Left lung (tissue), 14 donors: ENCODE measurements at places on chromosomes 7 and 10. TPM values are rescaled to one million over a fixed set of nuclear protein-coding genes. Genes with fewer than 3 reads are reported as not detected.

DNA sequence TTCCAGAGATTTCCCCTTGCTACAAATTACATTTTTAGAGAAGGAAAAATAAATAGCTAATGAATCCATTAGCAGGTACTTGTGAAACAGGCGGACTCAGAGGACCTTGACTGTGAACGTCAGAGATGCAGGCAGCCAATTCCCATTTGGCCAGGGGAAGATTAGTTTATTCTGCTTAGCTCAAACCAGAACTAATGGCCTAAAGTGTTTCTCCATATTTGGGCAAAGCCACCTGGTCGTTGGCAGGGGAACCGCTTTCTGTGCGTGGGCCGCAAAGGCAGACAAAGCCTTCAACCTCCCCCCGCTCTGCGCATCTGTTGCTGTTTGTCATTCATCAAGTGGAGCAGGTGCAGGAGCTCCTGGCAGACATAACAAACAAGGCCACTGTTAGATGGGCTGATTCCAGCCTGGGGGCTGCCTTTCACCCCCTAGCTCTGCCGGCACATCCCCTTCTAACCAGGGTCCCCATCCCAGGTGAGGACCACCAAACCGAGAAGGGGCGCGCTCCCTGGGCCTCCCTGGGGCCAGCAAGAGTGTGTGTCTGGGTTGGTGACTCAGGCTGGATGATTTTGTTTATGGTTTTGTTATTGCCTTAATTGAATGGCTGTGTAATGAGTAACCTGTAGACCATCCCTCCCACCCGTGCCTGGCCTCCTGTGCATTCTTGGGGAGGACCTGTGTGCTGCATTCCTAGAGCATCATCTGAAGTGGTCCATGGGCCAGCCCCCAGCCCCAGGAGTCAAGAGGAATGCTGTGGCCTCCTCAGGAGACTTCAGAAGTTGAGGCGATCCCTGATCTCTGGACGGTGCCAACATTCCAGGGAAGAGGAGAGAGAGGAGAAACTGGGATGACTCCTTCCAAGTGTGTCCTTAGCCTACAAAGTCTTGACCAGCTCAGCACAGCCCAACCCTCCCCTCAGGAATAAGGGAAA is 14.5 kb upstream of the CPA1 start:
- no peaks in the 10 kb centered on the region for H3K27me3 ChIP-seq
- no peaks in the 10 kb centered on the region for H3K36me3 ChIP-seq
- no peak overlapping the region for H3K27ac ChIP-seq
- DNase-seq, result peak; percentile 6

DNA sequence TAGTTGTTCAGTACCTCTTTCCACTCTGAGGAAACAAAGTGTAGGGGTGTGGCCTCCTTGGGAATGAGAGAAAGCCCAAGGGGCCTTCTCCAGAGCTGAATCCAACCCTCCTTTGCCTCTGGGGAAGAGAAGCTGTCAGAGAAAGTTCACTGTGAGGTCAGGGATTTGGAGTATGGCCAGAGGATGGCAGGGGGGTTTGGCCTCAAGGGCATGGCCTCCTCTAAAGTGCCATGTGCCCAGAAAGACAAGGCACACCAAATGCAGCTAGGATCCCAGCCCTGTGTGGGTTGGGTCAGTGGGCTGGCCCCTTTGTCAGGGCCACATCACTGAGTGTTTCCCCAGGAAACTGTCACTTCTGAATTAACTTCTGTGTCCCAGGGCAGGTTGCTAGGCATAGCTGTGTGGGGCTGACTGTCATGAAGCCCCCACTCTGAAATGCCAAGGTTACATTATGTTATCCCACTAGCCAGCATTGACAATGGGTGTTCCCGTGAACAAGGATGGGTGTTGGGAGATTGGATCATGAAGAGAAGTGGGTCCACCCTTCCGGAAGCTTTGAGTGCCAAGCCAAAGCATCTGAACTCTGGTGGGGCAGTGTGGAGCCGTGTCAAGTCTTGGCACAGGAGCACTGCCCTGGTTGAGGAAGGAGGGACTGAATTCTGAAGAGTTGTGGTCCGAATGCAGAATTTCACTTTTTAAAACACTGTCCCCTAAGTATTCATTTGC is 123.3 kb downstream of the ZMIZ1 start:
- no peaks in the 10 kb centered on the region for H3K27me3 ChIP-seq
- H3K4me1 ChIP-seq, result peaks cover 27% of the 10 kb centered on the region
- no peaks in the 10 kb centered on the region for H3K36me3 ChIP-seq
- no peak overlapping the region for H3K4me3 ChIP-seq
- H3K27ac ChIP-seq, result peak overlapping the region; percentile 51

DNA sequence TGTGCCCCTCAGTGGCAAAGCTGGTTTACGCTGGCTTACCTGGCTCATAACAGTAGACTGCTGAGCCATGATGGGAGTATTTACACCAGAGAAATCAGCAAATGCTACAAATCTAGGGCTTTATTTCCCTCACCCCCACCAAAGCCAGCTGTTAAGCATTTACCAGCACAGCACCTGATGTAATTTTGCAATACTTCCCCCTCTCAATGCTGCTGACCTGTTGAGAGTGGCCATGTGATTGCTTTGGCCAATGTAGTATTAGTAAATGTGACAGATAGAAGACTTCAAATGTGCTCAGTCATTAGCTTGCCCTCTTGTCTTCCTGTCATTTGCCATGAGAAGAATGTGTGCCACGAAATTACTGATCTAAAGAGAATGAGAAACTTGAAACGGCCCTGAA is 46.6 kb downstream of the HERPUD2 start:
- H3K27me3 ChIP-seq, result no peaks in the 10 kb centered on the region
- peak overlapping the region; percentile 54 for H3K27ac ChIP-seq
- H3K36me3 ChIP-seq, result peaks cover 14% of the 10 kb centered on the region
- no peak overlapping the region for H3K4me3 ChIP-seq
- no peak for DNase-seq

DNA sequence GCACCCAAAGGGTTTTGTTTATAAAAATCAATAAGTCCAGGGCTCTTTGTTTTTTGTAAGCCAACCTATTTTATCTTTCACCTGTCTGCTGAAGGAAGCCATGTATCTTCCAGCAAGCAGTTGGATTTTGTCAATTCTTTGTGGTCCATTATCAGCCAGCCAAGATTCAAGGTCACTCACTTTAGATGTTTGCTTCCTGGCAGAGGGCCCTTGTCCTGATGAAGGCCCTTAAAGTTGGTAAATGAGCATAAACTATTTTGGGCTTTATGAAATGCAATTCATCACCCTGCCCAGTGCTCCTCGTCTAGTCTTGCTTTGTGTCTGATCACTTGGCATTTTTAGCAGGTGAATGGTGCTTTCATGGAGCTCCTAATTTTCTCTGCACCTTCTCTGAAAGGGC is 1004.2 kb downstream of the GRID1 start:
- DNase-seq, result no peak
- no peak overlapping the region for H3K4me3 ChIP-seq
- H3K36me3 ChIP-seq, result no peaks in the 10 kb centered on the region

DNA sequence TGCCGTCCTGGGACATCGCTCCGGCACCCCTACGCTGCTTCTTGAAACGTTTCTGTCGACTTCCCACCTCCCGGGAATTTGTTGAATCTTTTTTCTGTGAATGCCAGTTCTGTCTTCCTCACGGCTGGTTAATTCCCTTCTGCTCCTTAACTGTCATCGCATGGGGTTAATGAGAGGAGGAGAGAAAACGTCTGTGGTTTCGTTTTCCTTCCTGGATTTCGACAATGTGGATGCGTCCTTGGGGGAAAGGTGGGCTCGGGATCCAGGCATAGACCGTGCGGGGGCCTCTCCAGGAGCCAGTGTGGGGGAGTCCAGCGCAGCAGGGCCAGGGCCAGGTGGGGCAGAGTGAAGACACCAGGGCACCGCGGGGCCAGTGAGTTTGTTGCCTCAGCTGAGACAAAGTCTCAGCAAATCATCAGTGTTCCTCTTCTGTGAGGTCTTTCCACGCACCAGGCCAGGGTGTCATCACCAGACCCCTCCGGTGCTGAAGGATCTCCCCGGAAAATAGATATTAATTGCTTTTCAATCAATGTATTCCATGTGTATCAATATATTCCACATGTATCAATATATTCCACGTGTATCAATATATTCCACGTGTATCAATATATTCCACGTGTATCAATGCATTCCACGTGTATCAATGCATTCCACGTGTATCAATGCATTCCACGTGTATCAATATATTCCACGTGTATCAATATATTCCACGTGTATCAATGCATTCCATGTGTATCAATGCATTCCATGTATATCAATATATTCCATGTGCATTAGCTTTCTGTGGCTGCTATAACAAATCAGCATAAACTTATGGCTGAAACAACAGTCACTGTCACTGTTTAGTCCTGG is 33.7 kb upstream of the CFAP46 start:
- no peaks in the 10 kb centered on the region for H3K4me1 ChIP-seq
- H3K27me3 ChIP-seq, result no peaks in the 10 kb centered on the region
- no peak overlapping the region for H3K4me3 ChIP-seq
- H3K27ac ChIP-seq, result no peak overlapping the region
- H3K36me3 ChIP-seq, result no peaks in the 10 kb centered on the region
- DNase-seq, result no peak

- no peaks in the 10 kb centered on the region for H3K36me3 ChIP-seq
- no peak overlapping the region for H3K4me3 ChIP-seq
- H3K27me3 ChIP-seq, result no peaks in the 10 kb centered on the region
- H3K27ac ChIP-seq, result no peak overlapping the region
- no peak for DNase-seq
- H3K4me1 ChIP-seq, result peaks cover 7% of the 10 kb centered on the region
Observed at GRCh38 chr10:5460468-5461202, 38.7 kb downstream of the CALML5 start.

DNA sequence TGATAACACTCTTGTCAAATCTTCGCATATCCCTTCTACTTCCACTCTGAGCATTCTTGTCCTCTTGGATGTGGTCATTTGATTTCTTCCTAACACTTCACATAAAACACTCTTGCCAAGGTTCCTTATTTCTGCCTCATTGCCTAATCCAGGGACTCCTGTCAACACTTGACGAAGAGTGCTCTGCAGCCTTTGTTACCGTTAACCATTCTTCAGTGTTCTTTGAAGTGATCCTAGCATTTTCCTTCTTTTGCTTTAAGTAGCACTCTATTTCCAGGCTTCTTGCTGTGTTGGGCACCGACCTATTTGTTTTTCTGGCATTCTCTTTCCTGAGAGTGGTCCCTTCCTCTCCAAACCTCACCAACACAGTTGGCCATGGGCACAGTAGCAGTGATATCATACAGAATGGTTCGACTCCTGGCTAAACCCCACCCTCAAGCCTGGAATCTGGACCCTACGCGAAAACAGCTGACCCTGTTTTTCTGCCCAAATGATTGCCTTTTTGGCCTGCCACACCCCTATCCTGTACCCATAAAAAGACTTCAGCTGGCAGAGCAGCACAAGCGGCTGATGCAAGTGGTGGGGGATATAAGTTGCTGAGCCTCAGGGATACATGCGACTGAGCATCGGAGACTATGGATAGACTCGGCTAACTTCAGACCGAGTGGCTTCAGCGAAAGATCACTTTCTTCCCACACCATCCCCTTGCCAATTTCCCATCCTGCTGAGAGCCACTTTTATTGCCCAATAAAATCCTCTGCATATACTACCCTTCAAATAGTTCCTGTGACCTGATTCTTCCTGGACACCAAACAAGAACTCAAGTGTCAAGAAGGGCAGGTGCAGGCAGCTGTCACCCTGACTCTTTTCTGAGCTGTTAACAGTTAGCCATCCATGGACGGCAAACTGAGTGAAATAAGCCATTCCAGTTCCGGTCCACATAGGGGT is 820.6 kb downstream of the CCSER2 start:
- peak overlapping the region; percentile 53 for H3K27ac ChIP-seq
- H3K4me1 ChIP-seq, result no peaks in the 10 kb centered on the region
- no peak overlapping the region for H3K4me3 ChIP-seq
- H3K36me3 ChIP-seq, result no peaks in the 10 kb centered on the region
- DNase-seq, result peak; percentile 24

DNA sequence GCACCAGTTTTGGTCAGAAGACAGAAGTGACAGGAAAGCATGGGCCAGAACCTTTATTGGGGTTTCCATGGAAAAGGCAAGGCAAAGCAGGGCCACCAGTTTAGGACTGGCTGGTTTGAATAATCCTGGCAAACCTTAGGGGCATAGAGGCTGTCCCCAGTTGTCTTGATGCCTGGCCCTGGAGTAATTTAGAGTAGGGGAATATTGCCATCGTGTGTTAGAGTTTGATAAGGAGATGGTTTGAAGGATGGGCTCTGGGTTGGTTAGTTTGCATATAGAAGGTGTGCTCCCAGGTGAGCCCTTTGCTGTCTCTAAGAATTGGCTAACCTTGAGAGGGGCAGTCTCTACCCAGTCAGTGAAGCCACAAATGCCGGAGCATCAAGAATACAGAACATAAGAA is 79.6 kb downstream of the ZNF777 start:
- H3K4me3 ChIP-seq, result no peak overlapping the region
- no peaks in the 10 kb centered on the region for H3K27me3 ChIP-seq
- no peak overlapping the region for H3K27ac ChIP-seq
- H3K4me1 ChIP-seq, result no peaks in the 10 kb centered on the region
- no peak for DNase-seq

DNA sequence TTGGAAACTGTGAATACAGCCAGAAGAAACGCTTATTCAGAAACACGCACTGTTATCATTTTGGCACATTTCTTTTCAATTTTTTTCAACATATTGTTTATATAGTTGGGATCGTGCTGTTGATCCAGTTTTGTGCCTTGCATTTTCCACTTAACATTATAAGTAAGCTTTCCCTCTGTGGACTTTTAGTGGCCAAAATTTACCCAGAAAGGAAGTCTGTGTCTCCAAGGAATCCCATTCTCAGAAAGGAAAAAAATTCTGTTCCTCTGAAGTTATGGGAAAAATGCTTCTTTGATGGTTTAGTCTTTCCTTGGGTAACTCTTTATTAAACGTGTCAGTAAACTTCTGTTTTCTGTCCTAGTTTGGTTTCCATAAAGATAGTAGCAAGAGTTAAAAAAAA is 280.0 kb downstream of the REEP3 start:
- H3K36me3 ChIP-seq, result no peaks in the 10 kb centered on the region
- H3K27ac ChIP-seq, result no peak overlapping the region
- H3K4me3 ChIP-seq, result no peak overlapping the region
- DNase-seq, result no peak
- H3K27me3 ChIP-seq, result no peaks in the 10 kb centered on the region

GRCh38 chr10:92681306-92681834 is 8.4 kb upstream of the HHEX start:
- no peaks in the 10 kb centered on the region for H3K27me3 ChIP-seq
- no peaks in the 10 kb centered on the region for H3K36me3 ChIP-seq
- H3K27ac ChIP-seq, result no peak overlapping the region
- no peak for DNase-seq
- no peaks in the 10 kb centered on the region for H3K4me1 ChIP-seq

GRCh38 chr7:86904949-86905834 is 154.3 kb downstream of the ELAPOR2 start:
- H3K4me3 ChIP-seq, result no peak overlapping the region
- H3K4me1 ChIP-seq, result no peaks in the 10 kb centered on the region
- H3K27ac ChIP-seq, result no peak overlapping the region
- H3K27me3 ChIP-seq, result no peaks in the 10 kb centered on the region
- DNase-seq, result no peak
- H3K36me3 ChIP-seq, result no peaks in the 10 kb centered on the region

Gene C10orf105
- 0.17 TPM for total RNA-seq

DNA sequence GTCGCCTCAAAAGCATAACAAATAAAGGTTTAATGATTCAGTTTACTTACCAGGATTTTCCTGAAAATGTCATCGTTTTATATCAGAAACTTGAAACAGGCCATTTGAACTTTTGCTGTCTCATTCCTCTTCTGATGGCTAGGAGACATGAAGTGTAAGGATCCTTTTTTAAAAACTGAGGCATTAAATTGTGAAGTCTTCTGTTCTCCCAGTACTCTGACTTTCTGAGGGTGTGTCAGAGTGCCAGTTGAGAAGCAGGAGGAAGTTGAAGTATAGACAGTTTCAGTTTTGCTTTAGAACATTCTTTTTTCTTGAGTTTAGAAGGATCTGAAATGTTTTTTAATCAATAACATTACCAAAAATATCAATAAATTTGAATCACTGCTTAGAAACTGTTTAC is at the start of gene SAMD9L:
Gene SAMD9L (minus strand): TSS at position 242 of the 400 bp plus-strand sequence. CDS start 12,414 bp downstream, outside the sequence.
- peak within 1 kb of the TSS; percentile 50 for H3K4me3 ChIP-seq
- no peaks in the 10 kb centered on the region for H3K27me3 ChIP-seq
- H3K27ac ChIP-seq, result peak within 1 kb of the TSS; percentile 60
- no peak for DNase-seq
- no peaks in the 10 kb centered on the region for H3K4me1 ChIP-seq
